T-helper 1 cell (primary cell): ENCODE measurements at places on chromosomes 1 and 21.

- no peak for DNase-seq
These were observed 17.9 kb upstream of the CENPF start for GRCh38 chr1:214584805-214585766.

GRCh38 chr21:36245649-36246048 is 74.3 kb upstream of the MORC3 start:
- no peak for DNase-seq

- no peak for DNase-seq
These were observed 30.8 kb downstream of the USP48 start for GRCh38 chr1:21752186-21752585.

GRCh38 chr1:42239555-42239954 is 75.0 kb upstream of the GUCA2A start:
- DNase-seq: no peak

DNA sequence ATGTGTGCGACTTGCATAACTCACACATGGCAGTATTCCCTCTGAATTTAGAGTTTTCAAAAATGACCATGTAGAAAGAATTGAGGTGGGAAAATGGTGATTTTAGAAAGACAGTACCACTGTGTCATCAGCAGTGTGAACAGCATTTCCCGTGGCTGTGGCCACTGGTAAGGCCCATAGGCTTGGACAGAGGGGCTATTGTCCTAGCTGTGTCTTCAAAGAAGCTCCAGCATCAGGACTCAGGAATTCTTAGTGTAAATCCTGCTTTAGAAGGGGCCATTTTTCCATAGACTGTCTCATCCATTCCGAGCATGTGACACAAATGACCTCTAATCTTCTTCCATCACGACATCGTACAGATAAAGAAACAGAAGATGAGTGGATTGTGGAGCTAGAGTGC is 119.3 kb upstream of the BACE2 start:
- DNase-seq: no peak

DNA sequence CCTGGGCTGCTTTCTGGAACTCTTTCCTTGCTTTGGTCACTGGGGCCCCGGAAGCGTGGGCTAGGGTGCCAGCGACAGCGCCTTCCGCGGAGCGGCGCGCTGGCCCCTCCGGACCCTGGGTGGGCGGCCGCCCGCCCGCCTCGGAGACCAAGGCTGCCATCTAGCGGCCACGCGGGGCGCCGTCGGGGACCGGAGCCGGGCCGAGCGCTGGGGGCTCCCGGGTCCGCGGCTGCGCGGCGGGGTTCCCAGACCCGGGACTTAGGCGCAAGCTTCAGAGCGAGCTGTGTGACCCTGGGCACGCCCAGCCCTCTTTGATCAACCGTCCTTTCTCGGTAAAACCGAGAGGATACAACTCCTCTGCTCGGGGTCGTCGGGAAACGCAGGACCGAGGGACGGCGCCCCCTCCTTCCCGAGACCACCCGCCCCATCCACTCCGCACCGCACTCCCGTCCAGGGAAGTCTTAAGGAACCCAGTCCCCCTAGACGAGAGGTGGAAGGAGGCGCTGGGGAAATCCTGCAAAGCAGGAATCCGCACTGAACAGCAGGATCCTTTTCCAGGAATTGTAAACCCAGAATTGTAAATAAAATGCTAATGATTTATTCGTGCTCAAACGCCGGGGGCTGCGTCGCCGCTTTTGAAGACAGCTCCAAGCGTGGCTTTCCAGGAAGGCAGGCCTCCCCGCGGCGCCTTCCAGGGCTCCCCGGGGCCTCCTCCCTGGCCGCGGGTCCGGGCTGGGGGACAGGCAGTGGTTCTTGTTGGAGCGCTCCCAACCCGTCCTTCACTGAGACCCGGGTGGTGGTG is 41.2 kb downstream of the RRAGC start:
- DNase-seq: peak; percentile 29

DNA sequence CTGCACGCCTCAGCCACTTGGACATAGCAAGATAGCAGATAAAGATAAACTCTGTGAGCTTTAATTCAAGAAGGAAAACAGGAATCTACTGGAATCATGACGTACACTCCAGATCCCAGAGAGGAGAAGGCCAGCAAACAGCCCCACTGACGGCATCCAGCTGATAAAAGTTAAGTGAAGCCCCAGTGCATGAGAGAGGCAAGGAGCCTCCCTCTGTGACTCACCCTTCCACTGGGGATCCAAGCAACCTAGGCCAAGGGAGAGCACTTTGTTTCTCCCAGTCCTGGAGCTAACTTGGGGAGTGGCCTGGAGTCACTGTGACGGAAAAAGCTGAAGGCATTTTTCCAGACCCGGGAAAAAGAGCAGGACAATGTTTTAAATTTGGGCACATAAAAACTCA is 270.0 kb downstream of the AKT3 start:
- no peak for DNase-seq

DNA sequence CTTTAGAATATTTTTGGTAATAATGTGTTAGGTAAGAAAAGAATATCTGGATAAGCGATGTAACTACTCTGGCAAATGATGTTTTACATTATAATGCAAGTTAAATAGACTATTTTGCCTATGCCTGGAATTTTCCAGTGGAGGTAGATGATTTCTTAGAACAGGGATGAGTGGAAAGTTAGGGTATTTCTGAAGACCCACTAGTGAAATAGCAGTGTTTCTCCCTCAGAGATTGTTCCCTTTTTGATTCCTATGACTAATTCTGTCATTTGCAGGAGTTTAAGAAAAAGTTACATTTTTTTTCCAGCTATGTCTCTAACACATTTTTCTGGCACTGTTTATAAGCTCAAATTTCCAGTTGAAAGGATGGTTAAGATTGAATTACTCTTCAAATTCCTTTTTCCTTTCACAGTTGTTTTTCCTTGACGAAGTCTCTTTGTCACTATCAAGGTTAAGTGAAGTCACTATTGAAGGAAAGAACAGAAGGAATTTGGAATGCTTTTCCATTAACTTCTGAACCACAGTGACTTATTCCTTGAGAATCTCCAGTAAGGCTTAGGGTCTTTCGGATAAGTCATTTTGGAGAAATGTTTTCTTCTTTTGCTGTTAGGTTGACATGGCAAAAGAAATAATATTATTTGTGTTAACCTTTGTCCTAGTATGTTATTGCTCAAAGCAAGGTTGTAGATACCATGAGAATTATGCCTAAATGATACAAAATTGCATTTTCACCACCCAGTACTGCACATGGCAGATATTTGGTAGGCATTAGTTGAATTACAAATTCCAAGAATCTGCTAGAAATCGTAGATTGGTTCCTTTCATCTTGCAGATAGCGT is 42.9 kb upstream of the ZNF326 start:
- DNase-seq: no peak

GRCh38 chr21:31363720-31364119 is 19.7 kb upstream of the TIAM1 start:
- DNase-seq: peak; percentile 70

DNA sequence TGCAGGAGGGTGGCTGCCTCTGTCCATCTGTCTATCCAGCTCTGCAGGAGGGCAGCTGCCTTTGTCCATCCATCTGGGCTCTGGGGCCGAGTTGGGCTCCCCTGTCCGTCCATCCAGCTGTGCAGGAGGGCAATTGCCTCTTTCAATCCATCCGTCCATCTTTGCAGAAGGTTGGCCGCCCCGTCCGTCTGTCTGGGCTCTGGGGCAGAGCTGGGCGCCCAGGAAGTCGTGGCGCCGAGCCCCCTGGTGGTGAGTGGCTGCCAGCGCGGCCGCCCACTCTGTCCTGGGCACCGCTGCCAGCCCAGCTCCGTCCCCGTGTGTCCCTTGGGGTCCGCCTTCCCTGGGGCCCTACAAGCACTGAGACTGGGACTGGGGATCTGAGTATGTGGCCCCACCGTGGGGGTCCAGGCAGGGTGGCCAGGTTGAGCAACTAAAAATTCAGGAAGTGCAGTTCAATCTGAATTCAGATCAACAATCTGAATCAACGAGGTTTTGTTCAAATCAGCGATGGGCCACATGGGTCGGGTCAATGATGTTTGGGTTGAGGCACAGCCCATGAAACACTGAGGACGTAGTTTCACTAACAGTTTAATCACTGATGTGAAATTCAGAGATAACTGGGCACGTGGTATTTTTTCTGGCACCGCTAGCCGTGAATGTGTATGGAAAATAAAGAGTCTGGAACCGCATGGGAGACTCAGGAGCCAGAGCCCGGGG is 99.1 kb upstream of the ACTRT2 start:
- DNase-seq: peak; percentile 12

DNA sequence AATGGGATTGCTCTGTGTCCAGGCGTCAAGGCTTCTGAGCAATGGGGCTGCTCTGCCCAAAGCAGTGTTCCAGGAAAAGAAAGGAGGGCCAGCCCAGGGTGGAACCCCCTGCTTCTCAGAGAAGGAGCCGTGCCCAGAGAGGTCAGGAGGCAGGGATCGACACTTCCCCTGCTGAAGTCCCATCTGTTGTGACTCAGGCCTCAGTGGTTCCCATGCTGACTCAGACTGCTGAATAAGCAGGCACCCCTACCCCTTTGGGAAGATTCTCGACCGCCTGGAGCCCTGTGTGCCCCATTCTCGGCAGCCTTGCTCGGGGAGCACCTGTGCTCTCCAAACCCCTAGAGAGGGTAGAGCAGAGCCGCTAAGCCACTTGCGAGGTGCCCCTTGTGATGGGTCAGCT is 23.9 kb downstream of the PKP1 start:
- no peak for DNase-seq

DNA sequence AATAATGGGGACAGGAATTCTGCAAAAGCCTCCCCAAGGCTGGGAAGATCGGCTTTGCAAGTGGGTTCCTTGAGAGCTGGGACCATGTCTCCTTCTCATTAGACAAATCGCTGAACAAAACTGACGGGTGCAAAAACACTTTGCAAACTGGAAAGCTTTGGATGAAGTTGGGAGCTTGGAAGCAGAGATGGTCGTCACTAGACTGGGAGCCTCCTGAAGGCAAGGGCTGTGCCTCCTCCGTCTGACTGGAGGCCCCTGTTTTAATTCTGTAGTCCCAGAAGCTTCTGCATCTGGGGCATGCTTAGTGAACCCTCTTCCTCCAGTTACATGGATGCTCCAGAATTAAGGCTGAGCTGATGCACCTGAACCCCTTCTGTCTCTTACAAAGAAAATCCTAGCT is 82.3 kb upstream of the IFFO2 start:
- DNase-seq: no peak

GRCh38 chr1:171372418-171373084 is 58.6 kb downstream of the FMO4 start:
- DNase-seq: no peak

GRCh38 chr1:226118357-226118756 is 55.8 kb downstream of the H3-3A start:
- DNase-seq: no peak

DNA sequence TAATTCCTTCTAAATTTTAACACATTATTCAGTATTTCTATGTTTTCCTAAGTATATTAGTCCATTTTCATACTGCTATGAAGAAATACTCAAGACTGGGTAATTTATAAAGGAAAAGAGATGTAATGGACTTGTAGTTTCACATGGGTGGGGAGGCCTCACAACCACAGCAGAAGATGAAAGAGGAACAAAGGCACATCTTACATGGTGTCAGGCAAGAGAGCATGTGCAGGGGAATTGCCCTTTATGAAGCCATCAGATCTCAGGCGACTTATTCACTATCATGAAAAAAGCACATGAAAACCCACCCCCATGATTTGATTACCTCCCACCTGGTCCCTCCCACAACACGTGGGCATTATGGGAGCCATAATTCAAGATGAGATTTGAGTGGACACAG is 15.6 kb downstream of the GBP5 start:
- DNase-seq: no peak

GRCh38 chr1:212856755-212857154 is 1.3 kb upstream of the FLVCR1 start:
- no peak for DNase-seq

GRCh38 chr1:233679030-233679429 is 65.1 kb downstream of the KCNK1 start:
- no peak for DNase-seq

GRCh38 chr1:19407494-19408096 is 77.7 kb downstream of the CAPZB start:
- no peak for DNase-seq

GRCh38 chr1:156750191-156750672 is 1.2 kb downstream of the HDGF start:
- no peak for DNase-seq

DNA sequence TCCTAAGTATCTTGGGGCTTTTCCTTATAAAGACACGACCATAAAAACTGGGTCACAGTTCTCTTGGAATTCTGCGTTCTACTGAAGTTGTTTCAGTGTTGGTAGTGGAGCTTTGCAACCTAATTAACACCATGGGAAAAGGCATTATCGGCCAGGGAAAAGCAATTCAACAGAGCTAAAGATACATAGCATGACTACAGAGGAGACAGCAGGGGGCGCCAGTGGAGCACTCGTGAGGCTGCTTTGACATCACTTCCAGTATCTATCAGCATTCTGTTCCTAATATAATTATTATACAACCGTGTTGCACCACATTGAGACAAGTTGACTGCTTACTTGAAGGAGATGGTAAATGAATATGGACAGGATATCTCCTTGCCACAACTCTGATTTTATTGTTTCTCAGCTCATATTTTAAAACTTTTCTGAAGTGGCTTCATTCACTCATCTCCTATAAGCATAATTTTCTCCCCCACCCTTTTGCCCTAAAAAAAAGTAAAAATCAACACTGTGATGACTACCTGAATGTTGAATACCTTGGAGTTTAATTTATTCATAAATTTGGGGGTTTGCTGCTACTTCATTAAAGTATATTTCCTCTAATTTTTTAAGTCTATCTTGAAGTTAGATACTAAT is 39.4 kb downstream of the ZP4 start:
- no peak for DNase-seq

DNA sequence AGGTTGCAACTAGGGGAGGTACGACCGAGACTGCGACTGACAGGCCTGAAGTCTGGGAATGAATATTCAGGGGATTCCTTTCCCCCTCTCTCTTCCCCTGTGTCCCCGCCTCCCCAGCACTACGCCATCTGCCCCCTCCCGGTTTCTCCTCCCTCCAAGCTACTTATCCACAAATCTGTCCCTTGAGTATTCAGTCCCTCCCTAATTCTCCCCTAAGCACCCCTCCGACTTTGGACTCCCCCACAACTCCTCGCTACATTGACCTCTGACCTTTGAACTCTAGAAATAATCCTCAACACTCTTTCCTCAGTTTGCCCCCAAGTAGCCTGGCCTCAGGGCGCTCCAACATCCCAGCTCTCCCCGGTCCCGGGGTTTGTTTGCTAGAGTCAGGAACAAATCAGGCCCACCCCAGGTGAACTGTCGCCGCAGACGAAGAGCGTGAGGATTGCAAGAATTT is 393 bp downstream of the LYSMD1 start:
- DNase-seq: no peak

DNA sequence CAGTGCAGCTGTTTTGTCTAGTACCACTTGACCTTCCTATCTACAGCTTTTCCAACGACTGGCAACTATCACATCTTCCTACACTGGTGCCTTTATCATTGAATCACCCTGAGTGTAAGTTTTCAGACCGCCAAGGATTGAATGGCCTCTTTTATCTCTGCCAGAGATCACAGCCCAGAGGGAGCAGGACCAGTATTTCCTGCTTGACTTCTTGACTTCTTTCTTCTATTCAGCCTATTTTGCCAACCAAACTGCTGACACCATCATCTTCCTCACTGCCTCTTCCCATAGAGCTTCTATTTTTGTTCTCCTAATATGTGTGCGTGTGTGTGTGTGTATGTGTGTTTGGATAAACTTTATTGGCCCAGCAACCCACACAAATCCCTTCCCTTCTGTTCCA is 53.8 kb downstream of the SERBP1 start:
- no peak for DNase-seq
